SHP77 treated with DMSO at 0.1 percent for 48 hours (cell line): ENCODE measurements at places on chromosomes 5 and 9.

DNA sequence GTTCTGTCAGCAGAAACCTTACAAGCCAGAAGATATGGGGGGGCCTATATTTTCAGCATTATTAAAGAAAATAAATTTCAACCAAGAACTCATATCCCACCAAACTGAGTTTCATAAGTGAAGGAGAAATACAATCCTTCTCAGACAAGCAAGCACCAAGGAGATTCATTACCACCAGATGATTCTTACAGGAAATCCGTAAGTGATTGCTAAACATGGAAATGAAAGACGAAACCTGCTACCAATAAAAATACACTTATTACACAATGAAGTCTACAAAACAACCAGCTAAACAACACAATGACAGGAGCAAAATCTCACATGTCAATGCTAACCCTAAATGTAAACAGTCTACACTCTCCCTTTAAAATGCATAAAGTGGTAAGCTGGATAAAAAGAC lies 17.8 kb upstream of the C9orf72 start:
- DNase-seq: no peak

- no peak for DNase-seq
These were observed 83.9 kb downstream of the SPOCK1 start for GRCh38 chr5:137415231-137415681.

DNA sequence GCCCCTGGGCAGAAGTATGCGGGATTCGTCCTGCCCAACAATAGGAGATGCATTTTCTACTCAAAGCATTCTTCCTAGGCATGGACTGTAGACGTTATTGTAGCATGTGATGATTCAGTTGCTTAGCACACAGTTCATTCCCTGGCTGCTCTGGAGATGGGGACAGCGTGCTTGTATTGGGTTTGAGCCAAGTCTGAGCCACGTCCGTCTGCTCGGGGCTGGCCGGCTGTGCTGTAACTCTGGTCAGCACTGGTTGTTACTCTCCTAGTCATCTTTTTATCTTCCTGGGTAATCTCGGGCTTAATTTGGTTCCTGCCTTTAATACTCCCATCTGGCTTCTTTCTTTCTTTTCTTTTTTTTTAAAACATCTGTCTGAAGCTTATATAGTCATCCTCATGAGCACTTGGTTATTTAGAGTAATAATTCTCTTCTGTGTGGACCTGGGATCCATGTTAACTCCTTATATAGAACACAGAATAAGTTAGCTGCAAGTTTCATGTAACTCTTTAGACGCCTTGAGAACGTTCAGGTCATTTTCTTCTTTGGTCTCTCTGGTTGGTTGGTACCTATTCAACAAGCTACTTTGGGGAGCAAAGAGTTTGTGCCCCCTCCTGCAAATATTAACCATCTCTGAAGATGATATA lies 118.8 kb upstream of the RPS23 start:
- DNase-seq: peak; percentile 94

GRCh38 chr5:31859096-31859495 lies 220.2 kb downstream of the PDZD2 start:
- no peak for DNase-seq

GRCh38 chr5:137739737-137740136 lies 3.8 kb upstream of the KLHL3 start:
- DNase-seq: no peak

DNA sequence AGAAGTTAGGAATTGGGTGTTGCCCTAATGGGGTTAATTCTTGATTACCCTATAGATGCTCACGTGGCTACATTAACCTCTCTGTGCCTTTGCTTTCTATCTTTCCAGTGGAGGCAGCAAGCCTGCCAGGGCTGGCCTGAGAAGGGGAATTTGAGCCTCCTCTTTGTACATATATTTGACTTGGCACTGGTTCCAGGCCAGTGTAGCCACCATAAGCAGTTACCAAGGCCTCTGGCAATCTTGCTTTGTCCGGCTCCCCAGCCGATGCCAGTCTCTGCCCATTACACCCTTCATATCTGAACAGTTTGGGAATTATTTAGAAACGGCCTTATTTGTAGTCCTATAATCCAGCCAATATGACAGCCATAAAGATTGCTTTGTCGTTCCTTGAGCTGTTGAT lies 58.6 kb upstream of the PPARGC1B start:
- peak; percentile 49 for DNase-seq
